ENCODE measurements at places on chromosomes 16 and 17.

GRCh38 chr17:43816336-43817320 is 16.3 kb downstream of the MPP3 start:
- DNase-seq, result no peak

DNA sequence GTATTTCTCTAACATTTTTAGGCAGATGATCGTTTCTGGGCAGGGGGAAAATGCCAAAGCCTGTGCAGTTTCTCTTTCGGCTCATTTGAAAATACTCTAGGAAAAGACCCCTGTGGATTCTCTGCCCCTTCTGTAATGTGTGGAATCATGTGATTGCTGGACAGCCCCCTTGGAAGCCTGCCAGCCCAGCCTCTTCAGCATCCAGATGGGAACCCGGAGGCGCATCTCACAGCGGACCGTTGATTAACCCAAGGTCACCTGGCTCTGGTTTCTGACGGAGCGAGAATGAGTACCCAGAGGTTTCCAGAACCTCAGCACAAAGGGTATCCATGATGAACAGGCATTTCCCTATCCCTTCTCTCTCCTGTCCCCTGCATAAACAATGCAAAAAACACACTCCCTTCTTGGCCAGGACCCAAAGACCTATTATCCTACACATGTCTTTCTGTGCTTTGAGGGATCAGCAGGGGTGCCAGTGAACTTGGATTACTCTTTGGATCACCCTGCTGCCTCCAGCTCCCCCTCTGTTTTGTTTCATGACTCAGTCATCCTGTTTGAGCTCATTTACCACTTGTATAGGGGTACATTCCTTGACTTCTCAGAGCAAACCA is 957.1 kb upstream of the RBFOX1 start:
- no peak for DNase-seq

- DNase-seq, result no peak
These were observed 8.1 kb downstream of the PHKB start for GRCh38 chr16:47469227-47469626.

DNA sequence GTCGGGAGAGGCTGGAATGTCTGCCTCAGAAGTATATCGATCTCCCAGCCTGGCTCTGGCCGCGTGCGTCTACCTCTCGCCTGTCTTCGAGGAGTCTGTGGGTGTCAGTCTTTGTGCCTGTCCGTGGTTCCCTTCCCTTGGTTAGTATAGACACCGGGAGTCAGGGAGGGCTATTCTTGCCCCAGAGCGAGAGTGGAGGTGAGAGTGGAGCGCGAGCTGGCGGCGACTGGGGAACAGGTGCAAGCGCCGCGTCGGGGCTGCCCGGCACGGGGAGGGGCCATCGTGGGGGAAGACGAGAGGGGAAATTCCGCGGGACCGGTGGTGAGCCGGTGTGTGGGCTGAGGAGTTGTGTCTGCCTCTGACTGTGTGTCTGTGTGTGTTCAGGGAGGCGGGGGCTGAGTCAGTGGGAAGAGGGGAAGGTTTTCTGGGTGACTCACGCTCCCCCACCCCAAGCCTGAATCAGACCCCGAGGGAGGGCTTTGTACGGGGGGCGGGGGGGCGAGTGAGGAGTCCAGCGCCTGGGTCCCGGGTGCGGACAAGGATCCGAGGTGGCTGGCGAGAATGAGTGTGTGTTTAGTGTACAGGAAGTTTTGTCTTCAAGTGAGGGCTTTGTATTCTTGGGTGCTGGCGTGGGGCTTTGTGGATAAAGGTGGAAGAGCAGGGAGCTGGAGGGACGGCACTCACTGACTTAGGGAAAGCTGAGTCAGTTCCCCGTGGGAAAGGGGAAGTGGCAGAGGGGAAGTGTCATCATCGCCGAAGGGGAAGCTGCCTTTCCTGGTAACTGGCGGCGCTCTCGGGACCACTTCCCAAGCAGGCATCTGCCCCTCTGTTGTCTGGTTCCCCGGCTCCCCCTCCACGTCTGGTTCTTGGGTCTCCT is 8.6 kb downstream of the KDM6B start:
- DNase-seq, result peak; percentile 97

- DNase-seq, result no peak
These were observed 242.7 kb downstream of the GSG1L start for GRCh38 chr16:27820646-27821345.

DNA sequence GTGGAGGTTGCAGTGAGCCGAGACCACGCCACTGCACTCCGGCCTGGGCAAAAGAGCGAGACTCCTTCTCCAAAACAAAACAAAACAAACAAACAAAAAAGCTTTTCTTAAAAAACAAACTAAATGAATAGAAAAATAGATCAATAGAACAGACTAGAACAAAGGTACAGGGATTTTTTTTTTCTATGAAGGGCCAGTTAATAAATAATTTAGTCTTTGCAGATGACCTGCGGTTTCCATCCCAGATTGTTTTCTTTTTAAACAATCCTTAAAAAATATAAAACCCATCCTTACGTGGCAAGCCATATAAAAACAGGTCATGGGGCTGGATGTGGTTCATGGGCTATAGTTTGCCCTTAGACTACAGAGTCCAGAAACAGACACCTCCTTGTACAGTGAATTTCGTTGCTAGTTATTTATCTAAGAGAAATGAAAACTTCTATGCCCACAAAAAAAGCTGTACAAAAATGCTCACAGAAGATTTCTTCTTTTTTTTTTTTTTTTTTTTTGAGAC is 45.4 kb downstream of the CREBBP start:
- no peak for DNase-seq

DNA sequence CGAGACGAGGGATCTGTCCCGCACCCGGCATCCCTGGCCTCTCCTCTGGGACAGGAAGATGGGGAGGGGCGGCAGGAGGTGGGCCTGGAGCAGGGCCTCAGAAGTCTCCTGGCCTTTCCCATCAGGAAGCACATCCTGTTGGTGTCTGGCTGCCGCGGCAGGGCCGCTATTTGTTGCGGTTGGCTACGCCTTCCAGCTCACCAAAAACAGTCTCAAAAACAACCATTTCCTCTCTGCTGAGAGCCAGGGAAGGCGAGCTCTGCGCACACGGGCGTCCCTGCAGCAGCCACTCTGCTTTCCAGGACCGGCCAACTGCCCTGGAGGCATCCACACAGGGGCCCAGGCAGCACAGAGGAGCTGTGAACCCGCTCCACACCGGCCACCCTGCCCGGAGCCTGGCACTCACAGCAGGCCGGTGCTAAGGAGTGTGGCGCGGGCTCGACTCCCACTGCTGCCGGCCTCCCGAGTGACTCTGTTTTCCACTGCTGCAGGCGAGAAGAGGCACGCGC is at the start of gene TMEM204:
TSS of gene TMEM204 (plus strand) at position 224 of the 509 bp plus-strand sequence. CDS start 610 bp downstream, outside the sequence.
- no peak for DNase-seq

DNA sequence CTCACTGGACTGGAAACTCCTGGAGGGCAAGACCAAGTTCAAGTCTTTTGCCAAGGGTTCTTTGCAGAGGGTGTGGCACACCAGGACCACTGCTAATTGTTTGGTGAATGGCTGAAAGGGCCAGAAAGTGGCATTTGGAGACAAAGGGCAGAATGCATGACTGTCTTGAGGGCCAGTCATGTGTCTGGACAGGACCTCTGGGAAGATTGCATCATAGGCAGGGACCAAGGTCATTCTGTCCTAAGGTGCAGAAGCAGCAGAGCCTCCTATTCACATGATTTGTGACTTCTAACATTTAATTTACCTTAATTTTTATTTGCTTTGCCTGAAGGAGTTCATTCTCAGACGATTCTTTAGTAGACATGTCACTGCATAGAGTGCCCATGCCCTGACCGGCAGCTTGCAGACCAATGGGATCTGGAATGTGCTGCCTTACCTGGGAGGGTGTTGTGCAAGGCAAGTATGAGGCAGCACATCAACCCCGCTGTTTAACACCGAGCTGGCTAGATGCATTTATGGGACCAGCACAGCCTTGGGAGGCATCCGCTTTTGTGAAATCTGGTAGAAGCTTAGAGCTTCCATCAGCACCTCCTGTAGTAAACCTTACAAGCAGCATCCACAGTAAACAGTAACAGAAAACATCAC is 62.3 kb upstream of the MAF start:
- no peak for DNase-seq
